ENCODE measurements at places on chromosomes 3 and 15.

- no peak for DNase-seq
These were observed 722.0 kb upstream of the CFAP20DC start for GRCh38 chr3:59771768-59772181.

- DNase-seq = no peak
These were observed 88.5 kb downstream of the XXYLT1 start for GRCh38 chr3:195182470-195182795.

GRCh38 chr15:52746162-52746757, 43.9 kb downstream of the ONECUT1 start:
- no peak for DNase-seq

GRCh38 chr3:50155891-50156290, 767 bp downstream of the SEMA3F start:
- no peak for DNase-seq
